Mesenteric fat pad (tissue), 1 donor: ENCODE measurements at places on chromosomes 1 and 21. TPM values are rescaled to one million over a fixed set of nuclear protein-coding genes. Genes with fewer than 3 reads are reported as not detected.

- no peak for DNase-seq
Measured at GRCh38 chr1:118783095-118783758, 204.9 kb downstream of the TBX15 start.

DNA sequence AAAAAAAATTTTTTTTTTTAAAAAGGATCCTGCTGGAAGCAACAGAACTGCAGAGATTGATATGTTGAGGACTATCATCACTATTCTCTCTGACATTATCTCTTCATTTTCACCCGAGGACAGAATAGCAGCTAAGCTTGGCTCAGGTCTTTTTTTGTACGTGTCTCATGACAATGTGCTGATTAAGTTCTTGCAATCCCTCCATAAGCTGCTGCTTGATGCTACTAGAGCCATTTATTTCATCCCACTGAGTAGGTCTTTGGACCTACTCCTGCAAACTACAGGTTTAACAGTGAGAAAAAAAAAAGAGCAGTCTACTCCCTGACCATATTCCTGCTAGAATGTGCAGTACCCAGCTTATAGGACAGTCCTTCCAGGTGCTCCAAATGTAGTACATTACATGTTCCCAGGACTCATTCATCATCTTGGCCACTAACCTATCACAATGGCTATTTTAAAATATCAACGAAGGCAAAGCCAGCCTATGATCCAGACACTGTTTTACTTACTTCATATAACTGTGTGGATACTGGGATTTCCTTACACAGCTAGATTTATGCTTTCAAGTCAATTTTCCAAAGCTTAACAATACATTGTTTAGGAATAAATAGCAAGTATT lies 54.1 kb downstream of the ARHGAP29 start:
- no peak for DNase-seq

GRCh38 chr1:186682736-186683135 lies 2.5 kb upstream of the PTGS2 start:
- no peak for DNase-seq

- DNase-seq = no peak
Measured at GRCh38 chr1:179990847-179991246, 36.2 kb downstream of the CEP350 start.

DNA sequence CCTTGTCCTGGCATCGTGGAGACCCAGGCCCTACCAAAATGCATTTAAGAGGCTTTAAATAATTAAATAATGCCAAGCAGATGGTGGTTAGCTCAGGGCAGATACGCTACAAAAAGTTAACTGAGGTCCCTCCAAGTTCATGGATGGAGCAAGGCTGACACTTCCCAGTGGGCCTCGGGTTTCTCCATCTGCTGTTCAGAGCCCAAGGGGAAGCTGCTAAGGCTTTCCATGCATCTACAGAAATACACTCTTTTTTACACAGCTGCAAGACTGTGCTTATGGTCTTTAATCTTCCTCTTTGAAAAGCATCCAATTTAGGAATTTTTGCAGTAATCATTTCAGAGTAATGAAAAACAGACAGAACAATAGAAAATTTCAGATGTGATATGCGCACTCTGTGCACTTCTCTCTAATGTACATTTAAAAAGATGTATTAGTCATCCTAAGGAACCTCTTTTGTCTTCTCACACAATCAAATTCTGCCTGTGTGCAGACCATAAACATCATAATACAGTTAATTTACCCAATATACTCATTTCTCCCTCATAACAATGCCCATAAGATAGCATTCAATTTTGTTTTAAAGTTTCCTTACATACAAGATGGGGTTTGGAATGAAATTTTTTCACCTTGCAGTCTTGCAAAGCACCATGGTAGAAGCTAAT lies 173.2 kb upstream of the ATP1B1 start:
- DNase-seq = no peak

DNA sequence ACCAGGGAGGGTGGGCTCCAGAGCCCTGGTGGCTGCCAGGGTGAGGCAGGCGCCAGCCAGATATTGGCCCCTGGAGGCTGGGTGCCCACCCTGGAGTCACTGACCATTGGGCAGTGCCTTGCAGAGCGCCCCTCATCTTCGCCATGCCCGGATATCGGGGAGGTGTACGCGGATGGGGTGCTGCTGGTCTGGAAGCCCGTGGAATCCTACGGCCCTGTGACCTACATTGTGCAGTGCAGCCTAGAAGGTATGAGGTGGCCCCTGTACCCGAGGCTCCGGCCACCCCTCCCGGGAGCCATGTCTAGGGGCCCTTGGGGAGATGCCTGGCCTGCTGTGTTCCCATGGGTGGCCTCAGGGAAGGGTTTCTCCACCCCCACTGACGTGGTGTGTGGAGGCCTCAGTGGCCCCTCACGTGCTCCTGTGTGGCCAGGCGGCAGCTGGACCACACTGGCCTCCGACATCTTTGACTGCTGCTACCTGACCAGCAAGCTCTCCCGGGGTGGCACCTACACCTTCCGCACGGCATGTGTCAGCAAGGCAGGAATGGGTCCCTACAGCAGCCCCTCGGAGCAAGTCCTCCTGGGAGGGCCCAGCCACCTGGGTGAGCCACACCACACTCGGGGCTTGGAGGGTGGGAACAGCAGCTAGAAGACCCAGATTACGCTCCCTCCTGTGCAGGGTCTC lies 30.9 kb downstream of the TRIM11 start:
- no peak for DNase-seq

The DDR2 gene
- total RNA-seq = 187 TPM

The NES gene
- 49.5 TPM for total RNA-seq

The CADM3 gene
- 6.5 TPM for total RNA-seq

The SRSF11 gene
- 150 TPM for total RNA-seq

The SPATA21 gene
- total RNA-seq = not detected
